ENCODE measurements at places on chromosomes 11 and 22. TPM values are rescaled to one million over a fixed set of nuclear protein-coding genes. Genes with fewer than 3 reads are reported as not detected.

- no peak for DNase-seq
These were observed 82.1 kb downstream of the CADM1 start for GRCh38 chr11:115421992-115422689.

The TBX10 gene
- not detected for total RNA-seq

The YAP1 gene
- total RNA-seq = not detected

DNA sequence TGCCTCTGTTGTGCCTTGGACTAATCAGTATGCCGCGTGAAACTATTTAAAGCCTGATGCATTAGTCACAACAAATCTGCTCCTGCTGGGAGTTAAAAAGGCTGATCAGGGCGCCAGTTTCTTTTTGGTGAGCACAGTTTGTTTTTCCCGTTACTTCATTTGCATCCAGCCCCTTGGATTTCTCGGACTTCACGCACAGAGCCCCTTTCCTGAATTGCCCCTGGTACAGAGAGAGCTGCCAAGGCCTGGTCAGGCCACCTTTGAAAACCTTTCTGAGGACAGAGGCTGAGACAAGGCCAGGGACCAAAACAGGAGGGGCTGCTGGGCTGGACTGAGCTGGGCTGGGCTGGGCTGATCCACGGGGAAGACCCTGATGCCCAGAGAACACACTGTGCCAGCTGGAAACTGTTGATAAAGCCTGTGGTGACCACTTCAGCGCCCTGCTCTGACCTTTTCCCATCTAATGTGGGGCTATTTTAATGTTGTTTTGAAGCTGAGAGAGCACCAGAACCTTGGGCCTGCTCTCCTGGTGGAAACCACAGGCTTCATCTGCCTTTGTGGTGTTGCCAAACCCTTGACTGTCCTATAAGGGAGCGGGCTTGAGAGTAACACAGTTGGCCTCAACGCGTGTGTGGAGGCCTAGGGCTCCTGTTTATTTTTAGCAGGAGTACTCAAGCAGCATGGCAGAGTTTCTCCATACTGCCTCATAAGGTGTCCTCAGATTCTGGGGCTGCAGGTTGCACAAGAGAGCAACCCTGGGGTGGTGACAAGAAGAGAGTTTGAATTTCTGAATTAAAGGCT, 44.2 kb downstream of the NAV2 start:
- no peak for DNase-seq

DNA sequence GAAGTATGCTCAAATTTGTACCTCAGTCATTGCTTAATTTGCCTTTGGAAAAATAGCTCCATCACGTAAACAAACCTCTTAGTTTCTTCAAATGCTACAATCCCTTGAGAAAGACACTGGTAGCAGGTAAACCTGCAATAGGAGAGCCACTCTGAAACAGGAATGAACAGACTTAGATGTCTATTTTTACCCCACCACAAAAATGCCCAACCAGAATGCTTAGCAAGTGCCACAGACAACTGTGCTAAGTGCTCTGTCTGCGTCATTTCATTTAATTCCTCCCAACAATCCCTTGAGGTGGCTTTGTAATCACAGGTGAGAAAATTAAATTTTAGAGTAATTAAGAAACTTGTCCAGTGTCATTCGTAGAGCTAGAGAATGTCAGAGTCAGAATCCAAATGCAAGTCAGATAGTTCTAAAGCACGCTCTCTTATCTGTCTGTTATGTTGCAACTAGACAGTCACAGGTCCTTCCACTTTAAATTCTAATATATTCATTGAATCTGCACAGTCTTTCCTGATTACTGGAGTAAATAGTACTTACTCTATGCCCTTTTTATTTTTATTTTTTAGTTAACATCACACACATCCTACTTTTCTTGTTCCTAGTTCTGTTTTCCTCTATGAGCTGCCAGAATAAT, 89.0 kb upstream of the GRIA4 start:
- DNase-seq = no peak
